ENCODE measurements at places on chromosomes 12 and 14.

DNA sequence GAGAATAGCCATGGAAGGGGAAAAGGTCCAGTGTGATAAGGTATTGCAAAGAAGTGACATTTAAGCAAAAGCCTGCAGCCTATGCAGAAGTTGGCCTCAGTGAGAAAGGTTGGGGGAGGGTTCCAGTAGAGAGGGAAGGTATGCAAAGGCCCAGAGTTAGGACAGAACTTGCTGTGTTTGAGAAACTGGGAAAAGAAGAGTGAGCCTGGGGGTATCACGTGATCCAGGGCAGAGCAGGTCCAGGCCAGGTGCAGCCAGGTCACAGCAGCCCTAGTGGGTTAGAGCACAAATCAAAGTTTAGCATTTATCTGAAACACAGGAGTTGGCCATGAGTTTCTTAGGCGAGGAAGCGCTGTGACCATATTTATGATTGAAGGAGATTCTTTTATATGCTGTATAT lies 1.6 kb downstream of the SERPINA5 start:
- DNase-seq: no peak

- DNase-seq: no peak
These were observed 200.6 kb upstream of the TBX3 start for GRCh38 chr12:114884575-114884974.

DNA sequence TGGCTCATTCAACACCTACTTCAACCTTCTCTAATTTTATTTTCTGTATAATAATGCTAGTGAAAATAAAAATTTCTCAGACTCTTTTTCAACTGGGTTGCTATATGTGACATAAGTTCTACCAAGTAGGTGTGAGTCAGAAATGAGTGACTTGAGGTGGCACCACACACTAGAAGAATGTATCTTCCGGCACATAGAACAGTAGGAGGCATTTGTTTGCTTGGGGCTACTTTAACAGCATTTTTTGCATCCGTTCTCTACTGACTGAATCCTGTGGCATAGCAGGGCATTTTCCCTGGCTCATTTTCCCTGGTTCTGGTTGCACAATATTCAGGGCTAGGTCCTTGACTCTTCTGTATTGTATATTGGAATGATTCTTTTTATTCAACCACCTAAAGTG lies 194.0 kb upstream of the SLC16A7 start:
- DNase-seq: no peak

- DNase-seq: no peak
These were observed 8.9 kb downstream of the CDKN1B start for GRCh38 chr12:12725956-12726554.

- DNase-seq: no peak
These were observed 125.6 kb upstream of the NOS1 start for GRCh38 chr12:117486840-117487659.

DNA sequence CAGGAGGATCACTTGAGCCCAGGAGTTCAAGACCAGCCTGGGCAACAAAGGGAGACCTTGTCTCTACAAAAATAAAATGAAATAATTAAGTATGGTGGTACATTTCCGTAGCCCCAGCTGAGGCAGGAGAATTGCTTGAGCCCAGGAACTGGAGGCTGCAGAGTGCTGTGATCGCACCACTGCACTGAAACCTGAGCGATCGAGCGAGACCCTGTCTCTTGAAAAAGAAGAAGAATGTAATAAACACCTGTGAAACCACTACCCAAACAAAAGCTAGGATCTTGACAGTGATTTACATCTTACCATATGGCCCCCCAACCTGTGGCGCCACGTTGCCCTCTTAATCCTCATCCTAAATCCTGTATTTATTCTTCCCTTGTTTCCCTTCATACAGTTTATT lies 5.7 kb upstream of the DTX1 start:
- DNase-seq: no peak

- DNase-seq: peak; percentile 32
These were observed 1.2 kb downstream of the PPP1R12A start for GRCh38 chr12:79933532-79934264.

Measured in CD4-positive, alpha-beta T cell treated with Interleukin-2 at 100 ng/mL for 4 hours (primary cell).